Effector CD8-positive, alpha-beta T cell (primary cell): ENCODE measurements at places on chromosomes 3 and 15.

DNA sequence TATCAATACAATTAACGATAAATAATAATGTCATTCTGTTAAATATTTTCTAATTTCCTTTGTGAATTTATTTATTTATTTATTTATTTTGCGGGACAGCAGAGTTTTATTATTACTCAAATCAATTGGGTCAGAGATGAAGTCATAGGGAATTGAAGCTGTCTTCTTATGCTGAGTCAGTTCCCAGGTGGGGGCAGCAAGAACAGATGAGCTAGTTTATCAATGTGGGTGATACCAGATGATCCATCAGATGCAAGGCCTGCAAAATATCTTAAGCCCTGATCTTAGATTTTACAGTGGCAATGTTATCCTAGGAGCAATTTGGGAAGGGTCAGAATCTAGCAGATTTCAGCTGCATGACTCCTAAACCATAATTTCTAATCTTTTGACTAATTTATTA, 1050.3 kb downstream of the OTOL1 start:
- DNase-seq = no peak

GRCh38 chr15:45544266-45545023, 21.9 kb upstream of the SLC30A4 start:
- no peak for DNase-seq

DNA sequence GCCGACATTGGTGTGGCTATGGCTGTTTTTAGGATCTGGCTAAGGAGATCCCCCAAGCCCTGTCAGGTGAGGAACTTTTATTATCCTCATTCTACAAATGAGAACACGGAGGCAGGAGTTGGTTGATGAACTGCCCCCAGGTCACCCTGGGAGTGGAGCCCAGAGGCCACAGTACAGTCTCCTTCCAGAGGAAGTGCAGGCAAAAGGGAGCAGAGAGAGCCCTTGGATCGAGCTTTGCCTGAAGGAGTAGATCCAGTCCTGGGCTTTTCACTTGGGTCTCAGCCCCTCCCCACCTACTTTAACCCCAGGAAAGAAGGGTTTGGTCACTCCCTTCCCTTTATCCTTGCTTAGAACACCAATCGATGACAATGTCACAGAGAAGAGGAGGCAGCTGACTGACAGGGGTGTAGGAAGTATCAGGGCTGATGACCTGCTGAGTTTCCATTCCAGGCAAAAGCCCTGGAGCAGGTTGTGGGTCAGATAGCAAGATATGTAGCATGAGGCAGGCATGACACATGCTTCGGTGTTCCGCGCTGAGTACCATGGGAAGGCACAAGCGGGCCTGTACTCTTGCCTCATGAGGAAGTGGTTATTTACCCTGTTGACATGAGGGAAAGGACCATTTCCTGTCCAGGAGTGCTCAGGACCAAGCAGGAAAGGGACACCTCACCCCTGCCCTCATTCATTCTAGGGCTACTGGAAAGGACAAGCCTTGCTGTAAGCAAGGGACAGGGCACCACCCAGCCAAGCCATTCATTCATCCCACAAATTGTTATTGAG, 5.8 kb upstream of the PLA2G4D start:
- DNase-seq = no peak

- no peak for DNase-seq
Observed at GRCh38 chr3:110569073-110569472, 502.5 kb upstream of the NECTIN3 start.

DNA sequence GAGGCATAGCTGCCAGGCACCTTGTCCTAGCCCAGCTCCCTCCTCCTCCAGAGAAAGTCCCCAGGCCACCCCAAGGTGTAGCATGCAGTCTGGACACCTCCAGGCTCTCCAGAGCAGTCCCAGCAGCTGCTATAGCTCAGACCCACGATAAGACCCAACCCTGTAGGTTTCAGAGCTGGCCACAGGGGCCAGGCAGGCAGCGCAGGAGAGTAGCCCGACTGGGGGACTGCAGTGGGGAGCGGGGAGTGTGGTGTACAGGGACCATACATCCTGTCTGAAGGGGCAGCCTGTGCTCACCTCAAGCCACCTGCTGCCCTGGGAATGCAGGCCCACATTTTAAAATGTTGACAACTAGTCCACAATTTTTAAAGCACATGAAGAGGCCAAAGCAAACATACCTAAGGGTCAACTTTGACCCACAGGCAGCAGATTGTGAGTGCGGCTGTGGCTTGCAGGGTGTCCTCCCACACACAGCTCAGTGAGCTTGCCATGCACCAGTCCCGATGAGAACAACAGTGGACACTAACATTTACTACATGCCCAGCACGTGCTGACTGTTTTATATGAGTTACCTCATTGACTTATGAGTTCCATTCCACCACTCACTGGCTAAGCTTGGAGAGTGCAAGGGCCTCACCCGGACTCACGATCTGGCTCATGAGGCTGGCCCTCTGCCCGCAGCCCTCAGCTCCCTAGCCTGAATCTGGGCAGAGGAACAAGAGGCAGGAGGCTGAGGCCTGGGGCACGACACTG, 81.4 kb downstream of the DNAJB8 start:
- DNase-seq = no peak

DNA sequence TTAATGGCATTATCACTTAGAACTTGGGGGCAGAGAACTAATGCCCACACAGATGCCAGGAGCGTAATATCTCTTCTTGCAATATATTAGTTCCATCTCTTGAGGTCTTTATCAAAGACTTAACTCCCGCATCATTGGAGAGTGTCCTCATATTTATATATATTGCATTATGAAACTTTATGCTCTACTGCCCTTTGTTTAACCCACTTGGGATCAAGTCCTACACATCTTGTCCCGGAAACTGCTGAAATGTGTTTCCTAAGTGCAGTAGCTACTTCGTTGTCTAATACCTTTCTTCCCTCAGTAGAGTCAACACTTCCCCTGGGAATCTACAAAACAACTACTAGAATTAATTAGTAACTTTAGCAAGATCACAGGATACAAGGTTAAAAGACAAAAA, 1029.2 kb downstream of the OTOL1 start:
- no peak for DNase-seq

- no peak for DNase-seq
Observed at GRCh38 chr15:55394694-55395093, 13.5 kb downstream of the CCPG1 start.

- DNase-seq = no peak
Observed at GRCh38 chr3:196149375-196149774, 61.8 kb downstream of the ZDHHC19 start.

GRCh38 chr15:95347837-95348236, 982.7 kb upstream of the NR2F2 start:
- no peak for DNase-seq

GRCh38 chr3:143286392-143287010, 166.9 kb downstream of the CHST2 start:
- DNase-seq = no peak

- no peak for DNase-seq
Observed at GRCh38 chr15:101689901-101690300, 34.4 kb downstream of the TARS3 start.

DNA sequence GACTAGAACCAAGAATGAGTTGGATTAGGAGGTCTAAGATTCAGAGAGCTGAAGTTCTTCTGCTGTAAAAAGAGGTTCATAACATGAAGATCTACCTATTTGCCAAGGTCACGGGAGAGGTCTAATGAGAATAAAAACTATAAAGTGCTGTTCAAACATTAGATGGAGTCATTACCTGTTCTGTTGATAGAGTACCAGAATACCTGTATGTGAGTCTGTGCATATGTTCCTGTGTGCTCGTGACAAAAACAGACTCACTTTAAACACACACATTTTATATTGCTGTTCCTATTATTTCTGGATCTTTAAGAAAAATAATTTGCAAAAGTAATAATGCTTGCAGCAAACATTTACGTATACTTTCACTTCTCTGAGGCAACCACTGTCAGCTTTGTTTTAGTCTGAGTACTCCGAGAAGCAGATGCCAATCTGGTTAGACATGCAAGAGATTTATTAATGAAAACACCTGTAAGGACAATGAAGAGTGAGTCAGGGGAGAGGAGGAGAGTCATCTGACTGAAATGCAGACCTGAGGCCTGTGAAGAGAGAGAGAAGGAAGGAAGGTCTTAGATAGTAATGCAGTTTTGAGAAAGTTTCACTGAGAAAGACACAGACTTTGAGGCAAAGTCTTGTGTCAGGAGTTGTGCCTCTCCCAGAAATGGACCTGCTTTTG, 221.2 kb downstream of the SQOR start:
- no peak for DNase-seq

GRCh38 chr15:51841406-51842040, 12.1 kb downstream of the TMOD3 start:
- DNase-seq = no peak
